ENCODE measurements at places on chromosomes 5 and 9.

DNA sequence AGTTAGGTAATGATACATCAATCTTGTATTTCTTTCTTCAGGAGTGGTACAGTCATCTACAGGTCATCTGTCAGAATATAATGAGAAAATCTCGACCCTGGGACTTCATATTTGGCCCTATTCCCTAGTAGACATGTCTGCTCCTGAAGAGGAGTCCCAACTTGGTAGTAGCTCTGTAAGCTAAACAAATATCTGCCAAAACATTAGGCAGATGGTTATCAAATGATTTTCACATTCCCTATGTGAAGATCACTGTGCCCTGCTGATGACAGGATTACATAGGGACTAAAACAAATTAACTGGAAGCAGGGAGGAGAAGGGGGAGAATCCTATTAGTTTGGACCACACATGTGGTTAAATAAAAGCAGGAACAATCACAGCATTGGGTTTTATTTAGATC lies 138.6 kb upstream of the NFIB start:
- no peak for DNase-seq

- no peak for DNase-seq
These were observed 43.2 kb upstream of the SREK1 start for GRCh38 chr5:66100851-66101250.

DNA sequence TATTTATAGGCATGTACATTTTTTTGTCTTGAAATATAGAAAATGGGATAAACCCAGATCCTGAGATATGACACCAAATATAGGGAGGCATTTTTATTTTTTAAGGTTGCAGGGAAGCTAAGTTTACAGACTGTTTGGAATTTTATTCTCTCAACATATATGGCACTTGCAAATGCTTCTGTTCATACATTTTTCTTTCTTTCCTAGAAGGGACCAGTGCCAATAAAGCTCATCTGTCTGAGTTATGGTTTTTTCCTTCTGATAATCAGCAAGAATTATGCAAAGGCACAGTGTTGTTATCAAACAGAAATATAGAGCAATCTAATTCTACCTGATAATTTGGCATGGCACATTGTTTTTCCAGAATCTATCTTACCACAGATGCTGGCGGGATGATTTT lies 156.9 kb upstream of the GPR151 start:
- no peak for DNase-seq

DNA sequence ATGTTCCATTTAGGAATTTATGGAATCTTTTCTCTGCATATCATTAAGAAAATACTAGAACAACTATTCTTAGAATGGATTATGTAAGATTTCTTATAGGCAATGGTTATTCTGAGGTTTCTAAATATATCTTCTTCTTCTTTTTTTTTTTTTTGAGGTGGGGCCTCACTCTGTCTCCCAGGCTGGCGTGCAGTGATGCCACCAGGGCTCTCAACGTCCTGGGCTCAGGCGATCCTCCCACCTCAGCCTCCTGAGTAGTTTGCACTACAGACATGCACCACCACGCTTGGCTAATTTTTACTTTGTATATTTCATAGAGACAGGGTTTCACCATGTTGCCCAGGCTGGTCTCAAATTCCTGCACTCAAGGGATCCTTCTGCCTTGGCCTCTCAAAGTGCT lies 137.2 kb downstream of the SREK1 start:
- DNase-seq, result peak; percentile 74

GRCh38 chr9:16542290-16542689 lies 328.2 kb downstream of the BNC2 start:
- no peak for DNase-seq

- DNase-seq, result no peak
These were observed 9.2 kb downstream of the CDC26 start for GRCh38 chr9:113266174-113266573.

DNA sequence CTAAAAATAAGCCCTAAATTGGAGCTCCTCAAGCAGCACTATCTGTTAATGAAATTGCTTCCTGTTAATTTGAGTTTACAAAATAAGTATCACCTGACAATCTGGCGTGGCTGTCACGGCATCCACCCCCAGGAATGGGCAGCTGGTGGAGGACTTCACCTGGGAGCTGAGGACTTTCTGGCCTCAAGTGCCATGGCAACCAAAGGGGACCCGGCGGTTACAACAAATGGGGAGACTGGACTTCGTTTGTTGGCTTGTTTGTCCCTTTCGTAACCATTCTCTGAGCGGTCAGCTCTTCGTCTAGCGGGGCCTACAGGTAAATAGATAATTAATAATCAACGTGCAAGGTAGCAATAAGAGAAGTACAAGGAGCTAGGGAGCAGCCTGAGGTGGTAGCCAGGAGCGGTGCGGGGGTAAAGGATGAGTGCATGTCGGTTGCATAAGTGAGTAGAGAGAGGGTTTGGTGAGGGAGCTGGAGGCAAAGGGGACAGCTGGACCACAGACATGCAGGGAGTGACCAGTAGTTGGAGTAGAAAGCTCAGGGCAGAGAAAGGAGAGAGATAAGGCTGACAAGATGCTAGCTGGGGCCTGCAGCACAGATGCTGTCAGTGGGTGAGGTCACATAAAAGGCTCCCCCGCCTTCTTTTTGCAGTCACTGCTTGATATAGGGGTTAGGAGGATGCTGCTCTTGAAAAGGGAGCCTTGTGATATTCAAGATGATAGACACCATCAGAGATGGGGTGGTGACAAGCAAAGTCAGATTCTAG lies 62.5 kb downstream of the HSPA4 start:
- DNase-seq, result no peak

DNA sequence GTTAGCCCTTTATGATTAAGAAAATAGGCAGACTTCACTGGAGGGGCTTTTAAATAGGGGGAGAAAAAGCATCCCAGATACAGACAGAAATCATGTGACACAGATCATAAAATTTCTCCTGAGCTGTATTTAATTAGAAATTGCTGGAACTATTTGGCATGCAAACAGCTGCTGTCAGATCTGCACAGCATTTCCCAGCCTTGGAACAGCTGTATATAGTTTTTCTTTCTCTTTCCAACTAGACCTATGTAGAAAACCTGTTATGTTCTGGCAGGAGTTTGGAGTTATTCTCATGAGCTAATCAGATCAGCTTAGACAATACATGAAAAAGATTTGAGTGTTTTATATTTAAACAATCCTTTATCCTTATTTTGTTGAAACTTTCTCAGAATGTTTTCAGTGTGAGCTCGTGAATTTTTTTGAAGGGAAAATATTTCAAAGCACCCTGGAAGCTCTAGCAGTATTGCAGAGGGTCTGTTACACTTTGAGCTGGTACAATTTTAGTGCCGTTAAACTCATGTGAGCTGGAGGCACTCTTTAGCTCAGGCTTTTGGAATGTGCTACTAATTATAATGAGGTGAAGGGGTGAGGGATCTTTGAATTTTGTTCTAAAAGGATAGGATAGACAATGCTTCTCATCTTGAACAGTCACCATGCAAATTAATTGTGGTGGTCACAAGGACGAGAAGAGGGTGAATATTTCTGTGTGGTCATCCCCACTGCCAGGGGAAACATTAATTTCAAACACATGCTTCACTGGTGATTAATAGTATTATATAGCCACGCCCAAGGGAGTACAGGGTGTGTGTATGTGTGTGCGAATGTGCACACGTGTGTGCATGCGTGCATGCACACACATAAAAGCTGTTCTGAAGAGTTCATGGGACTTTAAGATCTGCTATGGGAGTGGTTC lies 239.4 kb upstream of the FBXL7 start:
- no peak for DNase-seq

- no peak for DNase-seq
These were observed 315.3 kb upstream of the PTGER4 start for GRCh38 chr5:40364441-40364840.

- DNase-seq, result no peak
These were observed 61.3 kb downstream of the TTLL11 start for GRCh38 chr9:122031776-122032175.

DNA sequence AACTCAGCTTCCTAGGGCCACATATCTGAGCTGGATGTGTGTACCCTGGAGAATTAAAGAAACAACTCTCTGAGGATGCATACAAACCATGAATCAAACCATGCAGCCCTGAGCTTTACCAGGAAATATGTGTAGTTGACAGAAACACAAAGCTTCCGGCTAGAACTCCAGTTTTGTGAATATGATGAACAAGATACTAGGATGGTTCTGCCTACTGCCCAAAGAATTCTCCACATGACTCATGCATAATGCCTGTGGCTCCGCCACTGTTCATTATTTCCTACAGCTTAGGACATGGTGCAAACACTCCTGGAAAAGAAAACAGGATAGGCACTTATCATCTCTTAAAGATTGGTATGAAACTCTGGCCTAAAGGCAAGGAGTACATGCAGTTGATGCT lies 343.4 kb downstream of the DNAH5 start:
- DNase-seq, result no peak

DNA sequence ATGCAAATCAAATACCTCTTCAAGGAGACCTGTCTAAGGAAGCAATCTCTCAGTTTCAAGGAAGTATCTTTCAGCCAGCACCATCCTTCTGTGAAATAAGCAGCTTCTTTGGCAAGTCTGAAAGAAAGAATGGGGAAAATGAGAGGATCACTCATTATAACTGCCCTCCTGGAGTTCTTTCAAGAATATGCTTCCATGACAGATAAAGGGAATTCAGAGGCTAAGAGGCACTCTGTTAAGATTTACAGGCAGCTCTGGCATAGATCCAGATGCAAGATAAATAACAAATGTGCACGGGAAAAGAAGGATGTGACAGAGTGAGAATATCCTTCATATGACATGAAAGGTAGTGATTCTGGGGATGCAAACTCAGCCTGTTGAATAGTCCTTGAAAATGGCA lies 348.2 kb upstream of the CCNG1 start:
- DNase-seq, result no peak

- no peak for DNase-seq
These were observed 2.9 kb downstream of the CRAT start for GRCh38 chr9:129107651-129108050.
